Colonic mucosa (tissue), 4 donors: ENCODE measurements at places on chromosomes 5 and 9.

GRCh38 chr5:77155179-77155785 lies 55.2 kb upstream of the PDE8B start:
- DNase-seq: no peak

- no peak for DNase-seq
These were observed 134.6 kb downstream of the PIK3R1 start for GRCh38 chr5:68350176-68350575.

- DNase-seq: no peak
These were observed 87.1 kb upstream of the CKMT2 start for GRCh38 chr5:81146031-81146430.

- no peak for DNase-seq
These were observed 12.9 kb downstream of the OTULINL start for GRCh38 chr5:14594378-14595074.

DNA sequence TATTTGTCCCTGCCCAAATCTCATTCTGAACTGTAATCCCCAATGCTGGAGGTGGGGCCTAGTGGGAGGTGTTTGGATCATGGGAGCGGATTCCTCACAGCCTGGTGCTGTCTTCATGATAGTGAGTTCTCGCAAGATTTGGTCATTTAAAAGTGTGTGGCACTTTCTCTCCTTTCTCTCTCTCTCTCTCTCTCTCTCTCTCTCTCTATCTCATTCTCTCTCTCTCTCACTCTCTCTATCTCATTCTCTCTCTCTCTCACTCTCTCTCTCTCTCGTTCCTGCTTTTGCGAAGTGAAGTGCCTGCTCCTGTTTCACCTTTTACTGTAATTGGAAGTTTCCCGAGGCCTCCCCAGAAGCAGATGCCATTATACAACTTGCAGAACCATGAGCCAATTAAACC lies 207.3 kb upstream of the NR4A3 start:
- no peak for DNase-seq

DNA sequence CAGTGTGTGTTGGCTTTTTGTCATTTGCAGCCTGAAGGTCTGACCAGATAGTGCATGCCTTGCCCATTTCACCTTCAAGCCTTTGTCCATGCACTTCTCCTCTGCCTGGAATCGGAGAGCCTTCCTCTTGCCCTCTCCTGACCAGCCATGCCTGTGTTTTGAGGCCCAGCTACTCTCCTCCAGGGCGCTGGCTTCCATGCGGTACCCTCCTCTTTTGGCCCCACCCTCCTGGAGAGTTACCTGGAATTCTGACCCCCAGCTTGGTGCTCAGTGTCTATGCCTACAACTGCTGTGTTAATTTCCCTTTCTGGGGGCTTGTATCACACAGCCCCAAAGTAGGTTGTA lies 52.5 kb downstream of the CXXC5 start:
- no peak for DNase-seq

GRCh38 chr9:21002040-21002439 lies 29.4 kb downstream of the HACD4 start:
- DNase-seq: no peak

GRCh38 chr9:99253134-99253533 lies 31.1 kb downstream of the SEC61B start:
- DNase-seq: no peak

DNA sequence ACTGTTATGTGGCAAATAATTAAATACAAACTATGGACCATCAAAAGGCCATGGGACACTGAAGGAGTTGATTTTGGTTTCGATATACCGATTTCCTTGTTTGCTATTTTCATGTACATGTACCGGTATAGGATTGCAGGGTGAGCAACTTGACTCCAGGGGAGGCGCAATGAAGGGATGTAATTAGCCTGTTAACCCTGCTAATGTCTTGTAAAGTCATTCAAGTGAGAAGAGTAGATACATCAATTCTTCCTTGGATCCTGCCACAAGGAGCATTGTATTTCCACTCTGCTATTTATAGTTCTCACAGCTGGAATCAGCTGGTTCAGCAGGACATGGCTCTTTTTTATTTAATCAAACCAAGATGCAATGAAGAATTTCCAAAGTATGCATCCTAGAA lies 102.0 kb downstream of the STK32A start:
- DNase-seq: no peak

GRCh38 chr5:107242411-107243219 lies 428.1 kb downstream of the EFNA5 start:
- no peak for DNase-seq

DNA sequence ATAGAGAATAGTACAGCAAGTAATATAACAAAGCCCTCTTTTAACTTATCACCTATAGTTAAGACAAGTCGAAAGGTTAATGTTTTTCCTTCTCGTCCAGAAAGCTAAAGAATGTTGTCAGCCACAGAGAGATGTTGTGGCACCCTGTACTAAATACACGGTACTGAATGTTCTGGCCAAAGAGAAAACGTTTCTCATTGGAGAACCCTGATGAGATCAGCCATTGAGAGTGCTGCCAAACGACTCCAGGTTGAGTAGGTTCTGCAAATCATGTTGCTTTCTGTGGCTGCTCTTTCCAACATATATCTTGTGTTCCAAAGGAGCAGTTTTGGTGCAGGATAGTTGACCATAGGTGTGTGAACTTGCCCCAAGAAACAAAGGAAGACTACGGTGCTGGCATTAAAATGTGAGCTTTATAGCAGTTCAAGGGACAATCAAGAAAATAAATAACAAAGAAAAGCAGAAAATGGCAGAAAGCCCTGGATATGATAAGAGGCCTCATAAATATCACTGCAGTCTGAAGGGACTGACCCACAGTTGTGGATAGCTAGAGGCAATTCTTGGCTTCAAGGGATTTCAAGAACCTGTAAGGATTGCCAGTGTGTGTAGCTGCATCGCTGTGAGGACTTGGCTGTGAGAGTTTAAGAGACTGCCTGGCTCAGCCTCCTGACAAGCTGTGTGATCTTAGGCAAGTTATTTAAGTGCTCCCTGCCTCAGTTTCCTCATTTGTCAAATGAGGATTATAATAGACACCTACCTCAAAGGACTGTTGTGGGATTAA lies 102.7 kb downstream of the ARHGEF28 start:
- DNase-seq: no peak

GRCh38 chr9:97501177-97501971 lies at the start of gene TMOD1:
TMOD1 (plus strand) TSS chr9:97501666; CDS start chr9:97524189, 22,523 bp downstream.
- DNase-seq: peak; percentile 75

DNA sequence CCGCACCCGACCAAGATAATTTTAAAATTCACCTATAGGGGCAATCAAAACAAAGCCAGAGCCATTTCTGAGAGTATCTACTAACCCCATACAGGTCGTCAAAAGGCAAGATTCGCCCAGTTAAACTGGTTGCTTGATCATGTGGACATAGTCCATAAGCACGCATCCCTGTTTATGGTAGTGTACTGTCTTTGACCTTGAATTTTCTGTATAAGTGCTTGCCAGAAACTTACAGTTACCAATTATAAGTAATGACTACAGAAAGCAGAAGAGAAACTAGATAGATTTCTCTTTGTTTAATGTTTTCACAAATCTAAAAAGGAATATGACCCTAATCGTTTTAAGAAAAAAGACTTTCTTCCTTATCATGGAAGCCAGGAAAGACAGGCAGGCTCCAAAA lies 25.6 kb downstream of the SLC31A1 start:
- no peak for DNase-seq

GRCh38 chr9:74025402-74025925 lies 471.7 kb upstream of the RORB start:
- DNase-seq: no peak

DNA sequence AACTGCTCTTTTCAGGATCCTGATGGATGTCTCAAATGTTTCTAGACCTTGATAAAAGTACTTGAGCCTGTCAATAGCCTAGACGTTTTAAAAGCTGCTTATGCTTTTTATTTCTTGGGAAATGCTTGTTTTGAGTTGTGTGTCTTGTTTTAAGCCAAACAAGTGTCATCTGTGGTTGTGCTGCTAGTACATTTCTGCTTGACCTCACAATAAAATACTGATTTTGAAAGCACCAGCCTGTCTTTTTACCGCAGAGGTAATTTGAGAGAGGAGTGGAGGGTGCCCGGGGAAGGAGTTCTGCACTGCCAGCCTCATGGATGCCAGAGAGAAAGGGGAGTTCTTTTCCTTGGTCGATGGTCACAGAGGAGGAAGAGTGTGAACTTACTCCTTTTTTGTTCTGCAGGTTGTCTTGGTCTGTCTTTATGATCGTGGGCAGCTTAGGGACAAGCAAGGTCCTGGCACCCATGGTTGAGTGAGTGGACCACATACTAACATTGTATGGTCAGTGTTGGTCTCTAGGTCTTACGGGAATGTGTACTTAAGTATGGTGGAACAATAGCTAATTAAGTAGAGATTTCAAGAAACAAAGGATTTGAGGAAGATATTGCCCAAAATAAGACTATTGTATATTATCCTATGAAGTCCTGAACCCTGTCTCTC lies 61.0 kb downstream of the TRIO start:
- DNase-seq: no peak

GRCh38 chr5:127305493-127305892 lies 14.9 kb downstream of the MEGF10 start:
- DNase-seq: no peak

DNA sequence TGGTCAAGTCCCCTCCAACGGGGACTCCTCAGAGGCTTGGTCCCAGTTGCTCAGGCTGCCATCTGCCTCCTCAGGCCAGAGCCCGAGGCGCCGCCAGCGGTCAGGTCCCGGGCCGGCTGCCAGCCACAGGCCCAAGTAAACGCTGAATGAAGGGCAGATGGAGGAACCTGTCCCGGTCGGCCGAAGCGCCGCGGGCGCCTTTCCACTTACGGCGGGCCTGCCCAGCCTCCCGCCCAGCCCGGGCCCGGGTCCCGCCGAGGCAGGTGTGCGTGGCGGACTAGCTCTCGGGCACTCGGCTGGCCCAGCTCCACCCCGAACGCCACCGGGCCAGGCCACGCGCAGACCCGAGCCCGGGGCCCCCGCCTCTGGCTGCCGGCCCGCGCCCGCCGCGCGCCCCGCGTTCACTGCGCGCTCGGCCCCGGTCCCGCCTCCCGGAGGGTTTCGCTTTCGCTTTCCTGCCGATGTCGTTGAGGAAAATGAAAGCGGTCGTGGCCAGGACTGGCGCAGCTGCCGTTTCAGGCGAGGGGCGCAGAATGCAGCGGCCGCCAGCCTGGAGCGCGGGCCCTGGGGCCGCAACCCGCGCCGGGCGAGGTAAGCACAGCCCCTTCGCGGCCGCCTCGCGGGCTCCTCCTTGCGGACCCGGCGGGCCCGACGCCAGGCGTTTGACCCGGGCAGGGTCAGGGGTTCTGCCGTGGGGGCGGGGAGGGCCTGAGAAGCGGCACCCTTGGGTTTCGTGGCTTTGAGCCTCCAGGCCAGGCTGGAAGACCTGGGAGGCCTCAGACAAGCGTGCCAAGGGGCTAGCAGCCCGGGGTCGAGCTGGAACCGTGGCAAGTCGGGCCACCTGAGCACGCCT lies 41.2 kb downstream of the SLC22A5 start:
- DNase-seq: peak; percentile 84

DNA sequence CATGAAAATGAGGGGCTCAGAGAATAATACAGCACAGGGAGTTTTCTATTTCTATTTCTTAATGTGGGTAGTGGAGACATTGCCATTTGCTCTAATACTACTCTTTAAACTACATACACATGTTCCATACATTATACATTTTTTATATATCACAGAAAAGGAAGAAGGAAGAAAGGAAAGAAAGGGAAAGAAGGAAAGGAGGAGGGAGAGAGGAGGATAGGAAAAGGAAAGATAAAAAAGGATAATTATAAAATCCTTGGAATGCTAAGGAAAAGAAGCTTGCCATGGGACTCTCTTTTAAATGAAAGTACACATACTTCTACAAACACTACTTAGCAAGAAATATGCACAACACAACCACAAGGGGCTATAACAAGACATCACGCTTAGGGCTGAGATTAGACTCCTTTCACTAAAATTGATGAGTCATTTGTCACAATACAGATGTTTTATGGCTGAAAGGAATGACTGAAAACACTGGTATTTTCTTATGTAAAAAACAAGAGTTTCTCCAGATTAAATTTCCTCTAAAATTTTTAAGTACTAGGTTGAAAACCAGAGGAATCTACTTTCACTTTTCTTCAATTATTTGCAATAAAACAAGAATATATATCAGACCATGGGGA lies 219.8 kb downstream of the ARL15 start:
- DNase-seq: no peak

GRCh38 chr9:130944510-130945058 lies 5.5 kb upstream of the FIBCD1 start:
- no peak for DNase-seq
